SK-MEL-5 (cell line): ENCODE measurements at places on chromosomes 5 and 9.

DNA sequence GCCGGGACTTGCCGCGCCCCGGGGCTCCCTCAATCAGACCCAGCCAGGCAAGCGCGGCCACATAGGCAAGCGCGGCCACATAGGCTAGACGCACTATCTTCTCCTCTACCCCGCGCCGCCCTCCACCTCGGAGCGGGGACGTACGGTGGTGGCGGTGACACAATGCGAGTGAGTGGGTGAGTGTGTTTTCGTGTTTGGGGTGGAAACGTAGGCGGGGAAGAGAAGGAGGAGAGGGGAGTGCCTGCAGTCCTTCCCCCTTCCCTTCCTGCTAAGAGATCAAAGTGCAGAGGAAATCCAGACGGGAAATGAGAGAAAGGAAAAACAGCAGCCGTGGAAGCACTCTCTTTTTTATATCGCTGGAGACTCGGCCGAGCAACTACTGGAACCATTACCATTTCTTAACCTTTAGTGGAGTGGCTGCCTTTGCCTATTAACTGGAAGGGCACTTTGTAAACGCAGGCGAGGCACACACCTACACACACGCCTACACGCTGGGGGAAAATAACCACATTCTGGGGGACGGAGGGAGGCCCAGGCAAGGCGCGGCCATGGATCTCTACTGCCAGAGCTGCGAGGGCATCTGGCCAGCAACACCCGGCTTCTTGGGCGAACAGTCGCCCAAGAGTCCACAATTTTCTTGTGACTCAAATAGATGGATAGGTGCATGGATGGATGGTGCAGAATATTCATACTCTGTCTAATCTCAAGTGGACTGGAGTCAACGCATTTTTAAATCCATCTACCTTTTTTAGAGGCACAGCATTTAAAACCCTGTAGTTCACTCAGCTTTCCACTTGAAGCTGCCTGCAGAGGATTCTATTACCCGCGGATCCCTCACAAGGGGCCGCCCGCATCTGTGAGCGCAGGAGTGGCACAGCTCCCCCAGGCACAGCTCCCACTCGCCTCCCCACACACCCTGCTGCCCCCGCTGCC lies 2.1 kb downstream of the EDIL3 start:
- DNase-seq, result no peak

GRCh38 chr9:17636821-17637220 lies 58.0 kb downstream of the SH3GL2 start:
- no peak for DNase-seq

DNA sequence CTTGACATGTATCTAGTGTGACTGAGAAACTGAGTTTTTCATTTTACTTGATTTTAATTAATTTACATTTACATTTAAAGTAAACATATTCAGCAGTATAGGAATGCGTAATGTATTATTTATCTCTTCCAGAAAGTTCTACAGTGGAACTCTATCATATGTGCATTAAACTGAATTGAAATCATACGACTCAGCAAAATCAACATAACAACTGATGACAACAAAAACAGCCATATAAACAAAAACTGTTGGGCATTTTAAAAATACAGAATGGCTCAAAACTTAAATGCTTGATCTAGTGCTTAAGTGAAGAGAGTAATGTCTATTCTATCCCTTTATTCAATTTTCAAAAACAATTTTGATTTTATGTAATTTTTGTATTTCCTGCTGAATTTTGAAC lies 134.4 kb downstream of the TRPM3 start:
- DNase-seq, result no peak

- DNase-seq, result no peak
These were observed 396.5 kb upstream of the RPS23 start for GRCh38 chr5:82674671-82675070.

GRCh38 chr9:116193636-116194035 lies 40.0 kb downstream of the PAPPA start:
- DNase-seq, result no peak

- no peak for DNase-seq
These were observed 1124.2 kb upstream of the WWC1 start for GRCh38 chr5:167167191-167167795.

- DNase-seq, result no peak
These were observed 93.5 kb downstream of the RGS3 start for GRCh38 chr9:113556877-113557593.

DNA sequence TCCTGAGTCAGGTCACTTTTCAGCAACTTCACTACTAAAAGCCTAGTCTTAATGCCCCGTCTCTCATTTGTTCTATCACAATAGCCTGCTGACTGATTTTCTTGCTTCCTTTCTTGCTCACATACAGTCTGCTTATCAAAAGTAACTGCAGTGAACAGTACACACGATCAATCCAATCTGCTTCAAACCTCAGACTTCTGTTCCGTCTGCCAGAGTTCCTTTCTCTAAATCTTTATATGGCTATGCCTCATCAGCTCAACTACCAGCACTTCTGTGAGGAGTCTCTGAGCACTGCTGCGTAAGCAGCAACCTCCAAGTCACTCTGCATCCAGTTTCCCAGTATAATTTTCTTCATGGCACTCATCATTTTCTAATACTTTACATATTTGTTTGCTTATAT lies 34.8 kb upstream of the PUM3 start:
- DNase-seq, result no peak

DNA sequence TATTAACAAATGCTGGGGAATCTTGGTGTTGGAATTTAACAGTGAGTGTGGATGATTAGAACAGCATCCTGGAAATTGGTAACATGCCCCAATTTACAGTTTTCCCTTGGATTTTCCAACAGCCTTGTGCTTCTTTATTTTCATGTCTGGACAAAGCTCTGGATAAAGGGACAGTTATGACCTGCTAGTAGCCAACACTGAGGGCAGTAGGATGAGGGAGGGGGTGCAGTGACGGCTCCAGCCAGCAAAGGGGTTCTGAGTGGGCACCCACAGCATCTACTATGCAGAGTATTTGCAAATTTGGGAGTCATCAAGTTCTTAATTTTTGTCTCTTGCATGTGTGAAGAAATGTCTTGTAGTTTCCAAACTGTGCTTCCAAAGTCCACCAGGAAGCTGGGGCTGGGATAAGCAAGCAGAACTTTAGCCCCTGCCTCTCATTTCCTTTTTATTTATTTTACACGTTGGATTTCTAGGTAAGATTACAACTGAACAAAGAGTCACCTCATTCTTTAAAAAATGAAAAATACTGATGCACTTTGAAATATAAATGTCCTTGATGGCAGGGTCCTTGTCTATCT lies 63.0 kb upstream of the SELENOP start:
- DNase-seq, result no peak

DNA sequence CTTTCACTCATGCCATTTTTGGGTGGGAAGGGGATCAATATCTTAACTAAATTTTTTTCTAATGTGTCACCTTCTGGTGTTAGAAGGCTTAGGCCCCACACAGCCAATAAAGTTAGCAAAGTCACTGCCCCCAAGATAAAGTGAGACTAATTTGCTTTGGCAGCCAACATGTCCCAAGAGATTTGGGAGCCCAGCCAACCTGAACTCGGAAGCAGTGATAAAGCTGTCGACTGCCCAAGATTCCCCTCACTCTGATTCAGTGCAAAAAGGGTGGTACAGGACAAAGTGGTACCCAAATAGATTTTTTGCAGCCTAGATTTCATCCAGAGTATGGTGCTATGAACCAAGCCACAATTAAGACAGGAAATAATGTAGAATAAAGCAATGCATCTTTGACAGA lies 572.5 kb upstream of the ARRDC3 start:
- DNase-seq, result no peak

GRCh38 chr9:134571326-134571931 lies 70.2 kb upstream of the COL5A1 start:
- DNase-seq, result no peak

DNA sequence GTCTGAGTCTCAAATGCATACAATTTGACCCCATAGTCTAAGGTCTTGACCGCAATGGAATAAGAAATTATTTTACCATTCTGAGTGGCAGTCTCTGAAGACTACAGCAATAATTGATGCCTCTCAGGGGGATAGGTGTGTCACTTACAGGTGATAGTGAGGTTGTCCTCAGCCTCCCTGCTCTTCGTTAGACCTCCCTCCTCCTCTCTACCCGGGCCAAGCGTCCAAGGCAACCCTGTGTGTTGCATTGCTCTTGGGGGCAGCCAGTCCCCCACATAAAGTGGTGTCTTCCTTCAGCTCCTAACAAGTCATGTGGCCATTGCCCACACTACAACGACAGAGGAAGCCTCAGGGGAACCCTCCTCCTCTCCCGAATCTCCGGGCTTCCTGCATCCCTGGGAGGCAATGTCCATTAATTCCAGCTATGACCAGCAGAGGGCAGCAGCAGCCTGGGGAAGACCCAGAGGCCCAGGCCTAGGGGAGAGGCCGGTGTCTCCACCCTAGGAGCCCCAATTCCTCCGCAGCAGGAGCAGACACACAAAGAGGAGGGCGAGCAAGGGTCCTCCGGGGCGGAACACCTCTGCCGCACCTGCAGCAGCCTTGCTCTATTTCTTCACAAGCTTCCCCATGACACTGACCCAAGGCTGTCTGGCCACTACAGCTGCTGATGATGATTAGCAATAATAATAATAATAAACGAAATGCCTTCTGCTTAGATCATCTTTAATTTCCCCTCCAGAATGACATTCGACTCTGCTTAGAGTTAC lies 134.8 kb downstream of the KCNIP1 start:
- peak; percentile 66 for DNase-seq

DNA sequence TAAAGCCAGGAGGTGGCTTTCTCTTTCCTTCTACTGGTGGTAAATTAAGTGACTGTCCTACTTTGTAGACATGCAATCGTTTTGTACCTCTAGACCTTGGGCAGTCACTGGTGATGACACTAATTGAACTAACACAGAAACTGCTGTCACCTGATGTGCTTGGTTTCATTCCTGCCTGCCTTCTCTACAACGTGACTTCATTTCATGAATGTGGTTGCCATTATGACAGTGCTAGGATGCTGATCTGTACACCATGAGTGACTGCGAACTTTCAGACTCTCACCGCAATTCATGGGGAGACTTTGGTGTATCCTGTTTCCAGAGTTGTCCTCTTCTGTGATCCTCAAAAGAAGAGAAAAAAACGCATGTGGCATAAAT lies 47.5 kb downstream of the UBE2QL1 start:
- DNase-seq, result no peak

DNA sequence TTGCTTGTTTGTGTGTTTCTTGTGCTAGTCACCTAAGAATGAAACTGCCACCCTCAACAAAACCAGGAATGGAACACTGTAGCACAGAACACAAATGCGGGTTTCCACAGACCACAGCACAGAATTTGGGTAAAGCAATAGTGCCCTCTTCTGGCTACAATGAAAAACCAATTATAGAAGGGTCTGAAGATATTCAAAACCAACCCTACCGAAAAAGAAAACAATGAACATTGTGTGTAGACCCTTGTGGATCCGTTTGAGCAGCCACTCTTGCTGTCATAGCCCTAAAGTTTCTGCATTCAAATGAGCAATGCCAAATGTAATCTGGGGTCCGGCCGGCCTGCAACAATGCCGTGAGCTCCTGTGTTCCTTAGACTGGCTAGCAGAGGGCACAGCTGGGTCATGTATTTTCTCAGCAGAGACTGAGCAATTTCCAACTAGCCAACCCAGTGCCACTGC lies 8.3 kb upstream of the ENC1 start:
- DNase-seq, result peak; percentile 77

DNA sequence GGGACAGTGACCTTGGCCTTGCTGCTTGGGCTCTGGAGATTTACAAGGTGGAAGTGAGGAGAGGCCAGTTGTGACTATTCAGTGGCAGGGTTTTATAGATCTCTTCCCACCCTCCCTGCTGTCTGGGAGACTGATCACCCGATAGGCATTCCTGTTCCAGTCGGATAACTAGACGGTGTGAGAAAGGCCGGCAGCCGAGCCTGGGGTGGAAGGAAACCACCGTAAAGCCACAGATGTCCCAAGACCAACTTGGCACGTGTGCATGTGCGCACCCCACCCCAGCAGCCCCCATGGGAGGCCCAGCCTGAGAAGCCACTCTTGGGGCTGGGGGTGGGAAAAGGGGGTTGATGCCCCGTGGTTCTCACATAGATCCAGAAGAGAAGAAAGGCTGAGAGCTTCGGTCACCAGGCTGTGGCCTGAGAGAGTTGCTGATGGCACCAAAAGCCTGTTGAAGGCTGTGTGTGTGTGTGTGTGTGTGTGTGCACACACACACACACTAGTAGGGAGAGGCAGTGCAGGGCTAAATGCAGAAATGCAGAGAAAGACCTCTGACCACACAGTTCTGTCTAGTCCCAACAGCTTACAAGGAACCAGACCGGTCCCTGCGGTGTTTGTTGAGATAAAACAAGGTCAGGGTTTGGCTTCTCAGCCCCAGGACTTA lies 225.8 kb downstream of the FANCC start:
- DNase-seq, result no peak

DNA sequence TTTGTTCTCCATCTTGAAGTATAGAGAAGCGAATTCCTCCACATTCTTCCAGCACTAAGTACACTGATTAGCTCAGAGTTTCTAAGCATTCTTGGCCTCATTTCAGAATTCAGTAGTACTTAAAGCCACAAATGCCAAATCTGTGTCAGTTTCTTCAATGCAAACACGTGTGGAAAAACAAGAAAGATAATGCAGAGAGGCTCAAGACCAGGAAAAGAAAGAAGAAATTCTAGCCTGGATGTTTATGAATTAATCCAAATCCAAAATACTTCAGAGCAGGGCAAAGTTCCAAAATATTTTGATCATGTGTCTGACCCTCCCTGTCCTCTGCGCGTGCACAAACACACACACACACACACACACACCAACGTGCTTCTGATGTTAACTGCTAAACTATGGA lies 457.6 kb downstream of the SLCO4C1 start:
- DNase-seq, result no peak

DNA sequence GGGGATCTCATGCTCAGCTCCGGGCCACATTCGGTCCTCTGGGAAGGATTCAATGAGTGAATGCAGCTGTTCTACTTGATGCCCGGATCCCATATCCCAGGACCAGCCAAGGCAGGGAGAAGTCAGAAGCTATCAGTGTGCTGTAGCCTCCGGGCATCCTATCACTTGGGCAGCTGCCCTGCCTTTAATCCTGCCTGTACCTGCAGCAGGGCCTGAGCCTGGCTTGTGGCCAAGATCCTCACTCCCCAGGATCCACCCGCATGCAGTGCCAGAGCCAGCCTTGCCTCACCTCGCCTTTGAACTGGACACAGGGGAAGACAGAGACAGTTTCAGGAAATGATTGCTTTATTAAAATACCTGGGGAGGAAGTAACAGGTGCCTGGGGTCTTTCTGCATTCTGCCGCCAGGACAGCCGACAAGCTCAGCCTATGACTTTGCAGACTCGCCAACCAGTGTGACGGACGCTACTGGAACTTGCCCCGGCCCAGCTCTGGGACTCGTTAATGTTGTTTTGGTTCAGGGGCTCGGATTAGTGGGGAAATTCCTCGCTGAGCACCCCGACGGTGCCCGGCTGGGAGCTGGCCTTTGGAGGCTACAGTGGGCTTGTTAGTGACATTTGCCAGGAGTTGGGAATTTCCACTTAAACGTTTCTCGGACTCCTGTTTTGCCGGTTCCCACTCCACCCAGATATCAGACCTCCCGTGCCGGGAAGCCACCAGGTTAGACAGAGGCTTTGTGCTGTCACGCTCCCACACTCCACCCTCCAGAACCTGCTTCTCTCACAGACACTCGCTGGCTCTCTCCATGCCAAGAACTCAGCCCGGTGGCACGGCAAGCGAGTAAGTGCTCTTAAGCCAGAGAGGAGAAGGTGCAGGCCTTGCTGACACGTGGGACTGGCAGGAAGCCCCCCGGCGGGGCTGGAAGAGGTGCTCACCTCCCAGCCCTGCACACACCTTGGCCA lies 721 bp downstream of the PTGES start:
- DNase-seq, result no peak
